ENCODE measurements at places on chromosomes 6 and 20.

DNA sequence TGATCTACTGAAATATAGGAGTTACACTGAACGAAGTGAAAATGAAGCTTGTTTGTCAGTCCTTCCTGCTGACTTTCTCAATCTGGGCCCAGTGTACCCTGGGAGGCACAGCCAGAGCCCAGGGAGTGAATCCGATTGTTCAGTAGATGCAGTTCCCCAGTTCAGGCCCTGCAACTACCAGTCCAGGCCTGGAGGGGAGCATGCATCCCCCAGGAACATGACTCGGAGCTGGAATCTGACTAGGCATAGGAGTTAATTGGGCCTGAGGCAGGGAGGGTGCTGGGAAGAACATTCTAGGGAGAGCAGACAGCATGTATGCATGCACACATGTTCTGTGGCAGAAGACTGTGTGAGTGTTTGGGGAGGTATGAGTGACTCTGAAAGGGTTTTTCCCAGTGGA, 42.1 kb downstream of the PHACTR3 start:
- no peak for DNase-seq

- DNase-seq: no peak
Measured at GRCh38 chr6:24950218-24950941, 14.6 kb upstream of the RIPOR2 start.

DNA sequence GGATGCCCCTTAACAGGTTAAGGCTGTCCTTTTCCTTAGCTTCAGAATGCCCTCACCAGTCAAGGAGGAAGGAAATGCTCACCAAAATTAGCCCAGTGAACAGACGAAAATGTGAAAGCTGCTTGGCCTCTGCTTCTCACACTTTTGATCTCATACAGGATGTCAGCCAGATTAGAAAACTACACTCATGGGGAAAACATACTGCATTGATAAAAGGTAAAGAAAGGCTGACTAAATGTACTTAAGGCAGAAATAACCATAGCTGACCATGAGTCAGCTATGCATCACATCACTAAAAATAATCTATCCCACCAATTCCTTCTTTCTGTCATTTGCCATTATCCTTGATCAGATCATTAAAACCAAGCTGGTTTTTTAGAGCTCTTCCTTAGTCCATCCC, 198.4 kb upstream of the TENT5A start:
- no peak for DNase-seq

DNA sequence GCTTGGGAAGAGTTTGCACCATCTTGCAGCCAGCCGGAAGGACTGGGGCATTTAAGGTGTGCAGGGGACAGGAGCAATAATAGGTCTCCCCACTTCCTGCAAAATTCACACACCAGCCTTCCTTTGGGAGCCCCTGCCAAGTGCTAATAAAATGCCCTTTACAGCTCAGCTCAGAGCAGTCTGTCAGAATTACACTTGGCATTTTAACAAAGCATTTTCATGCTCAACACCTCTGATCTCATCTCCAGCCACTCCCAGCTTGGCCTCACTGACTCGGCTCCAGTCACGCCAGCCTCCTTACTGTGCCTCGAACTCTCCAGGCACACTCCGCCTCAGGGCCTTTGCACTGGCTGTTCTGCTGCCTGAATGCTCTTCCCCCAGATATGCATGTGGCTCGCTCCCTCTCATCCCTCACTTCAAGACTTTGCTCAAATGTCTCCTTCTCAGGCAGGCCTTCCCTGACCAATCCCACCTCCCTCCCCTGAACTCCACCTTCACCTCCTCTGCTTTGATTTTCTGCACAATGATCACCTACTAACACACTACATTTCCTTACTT, 43.7 kb downstream of the GRM4 start:
- DNase-seq: no peak

- DNase-seq: no peak
Measured at GRCh38 chr6:166516251-166516884, 70.1 kb downstream of the RAMACL start.

GRCh38 chr20:33285861-33286495, 3.0 kb downstream of the BPIFB1 start:
- DNase-seq: no peak

- no peak for DNase-seq
Measured at GRCh38 chr6:119713903-119714302, 364.3 kb upstream of the MAN1A1 start.

- no peak for DNase-seq
Measured at GRCh38 chr6:1499777-1500176, 109.9 kb upstream of the FOXC1 start.

DNA sequence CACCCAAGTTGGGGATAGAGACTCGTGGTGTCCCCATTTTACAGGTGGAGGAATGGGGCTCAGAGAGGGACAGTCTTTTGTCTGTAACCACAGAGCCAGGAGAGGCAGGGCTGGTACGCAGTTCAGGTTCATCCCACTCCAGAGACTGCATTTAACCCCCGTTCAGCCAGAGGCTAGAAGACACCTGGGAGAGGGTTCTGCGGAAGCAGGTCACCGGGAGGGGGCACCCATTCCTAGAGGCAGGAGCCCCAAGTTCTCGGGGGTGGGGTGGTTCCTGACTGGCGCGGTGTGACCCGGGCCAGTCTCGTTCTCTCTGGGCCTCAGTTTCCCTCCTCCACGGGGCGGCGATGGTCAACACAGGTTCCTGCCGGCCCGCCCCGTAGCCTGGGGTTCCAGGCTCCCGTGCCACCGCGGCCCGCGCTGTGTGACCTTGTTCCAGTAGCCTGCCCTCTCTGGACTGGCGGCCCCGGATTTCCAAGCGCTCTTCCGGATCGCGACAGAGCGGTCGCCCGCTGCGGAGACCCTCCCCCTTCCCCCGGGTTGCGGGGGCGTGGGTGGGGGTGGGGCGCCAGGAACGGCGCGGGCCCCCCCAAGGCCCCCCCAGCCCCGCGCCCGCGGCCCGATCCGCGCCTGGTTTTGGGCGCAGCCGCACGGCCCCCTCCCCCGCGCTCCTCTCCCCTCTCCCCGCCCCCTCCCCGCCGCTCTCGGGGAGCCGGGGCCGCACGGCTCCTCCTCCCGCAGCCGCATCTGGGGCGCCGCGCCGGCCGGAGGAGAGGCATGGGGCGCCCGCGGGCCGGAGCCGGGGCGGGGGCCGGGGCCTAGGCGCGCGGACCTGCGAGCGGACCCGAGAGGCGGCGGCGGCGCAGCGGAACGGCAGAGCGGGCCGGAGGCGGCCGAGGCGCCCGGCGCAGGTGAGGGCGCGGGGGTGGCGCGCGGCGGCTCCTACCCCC, at the start of gene DLGAP4:
TSS of gene DLGAP4 (plus strand) at position 738 of the 950 bp plus-strand sequence. CDS start 125,379 bp downstream, outside the sequence.
- DNase-seq: no peak

GRCh38 chr6:56244089-56244488, 3.3 kb downstream of the COL21A1 start:
- DNase-seq: no peak

- DNase-seq: no peak
Measured at GRCh38 chr6:44535446-44535845, 147.9 kb downstream of the CDC5L start.

GRCh38 chr6:13953061-13953705, 28.4 kb downstream of the RNF182 start:
- no peak for DNase-seq

DNA sequence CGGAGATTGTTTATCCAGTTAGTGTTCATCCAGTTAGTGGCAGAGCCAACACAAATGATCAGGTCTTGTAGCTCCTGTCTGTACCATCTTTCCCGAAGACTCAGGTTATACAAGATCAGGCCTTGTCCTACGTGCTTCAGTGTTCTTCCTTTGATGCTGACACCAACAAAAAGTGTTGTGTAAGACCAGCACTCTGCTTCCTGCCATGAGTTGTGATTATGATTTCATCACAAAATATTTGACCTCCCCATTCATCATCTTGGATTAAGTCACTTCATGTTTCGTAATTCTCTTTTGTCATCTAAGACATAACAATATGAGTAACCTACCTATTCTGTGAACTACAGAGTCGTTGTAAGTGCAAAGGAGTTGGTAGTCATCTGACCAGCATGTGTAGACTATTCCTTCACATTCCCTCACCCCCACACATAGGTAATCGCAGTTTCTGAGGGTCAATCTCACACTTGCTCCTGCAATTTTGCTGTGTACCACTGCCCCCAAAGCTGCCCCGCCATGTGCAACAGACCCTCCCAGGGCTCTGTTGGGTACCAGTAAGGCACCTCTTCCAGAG, 135.6 kb upstream of the SLC22A23 start:
- DNase-seq: no peak

DNA sequence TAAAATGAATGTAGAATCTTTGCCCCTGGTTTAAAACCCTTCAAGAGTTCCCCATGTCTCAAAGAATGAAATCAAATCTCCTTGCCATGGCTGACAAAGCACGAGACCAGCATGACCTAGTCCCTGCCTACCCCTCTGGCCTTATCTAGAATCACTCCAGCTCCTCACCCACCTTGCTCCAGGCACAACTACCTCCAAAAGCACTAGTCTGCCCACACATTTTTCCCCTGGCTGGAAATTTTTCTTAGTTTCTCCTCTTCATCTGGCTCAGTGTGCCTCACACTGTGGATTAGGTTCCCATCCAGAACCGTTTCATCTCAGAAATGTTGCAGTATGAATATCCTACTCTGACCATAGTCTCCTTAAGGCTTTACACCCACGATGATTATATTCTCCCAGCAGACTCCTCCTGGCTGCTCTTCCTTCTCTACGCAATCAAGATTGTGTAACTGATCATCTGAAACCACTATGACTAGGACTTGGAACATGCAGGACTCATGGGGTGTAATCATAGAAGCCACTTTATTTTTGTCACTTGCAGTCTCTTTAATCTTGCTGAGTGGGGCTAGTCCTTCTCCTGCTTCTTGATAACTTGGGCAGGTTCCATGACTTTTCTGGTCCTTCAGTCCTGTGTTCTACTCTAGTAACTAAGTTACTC, 7.8 kb upstream of the MRS2 start:
- DNase-seq: no peak

DNA sequence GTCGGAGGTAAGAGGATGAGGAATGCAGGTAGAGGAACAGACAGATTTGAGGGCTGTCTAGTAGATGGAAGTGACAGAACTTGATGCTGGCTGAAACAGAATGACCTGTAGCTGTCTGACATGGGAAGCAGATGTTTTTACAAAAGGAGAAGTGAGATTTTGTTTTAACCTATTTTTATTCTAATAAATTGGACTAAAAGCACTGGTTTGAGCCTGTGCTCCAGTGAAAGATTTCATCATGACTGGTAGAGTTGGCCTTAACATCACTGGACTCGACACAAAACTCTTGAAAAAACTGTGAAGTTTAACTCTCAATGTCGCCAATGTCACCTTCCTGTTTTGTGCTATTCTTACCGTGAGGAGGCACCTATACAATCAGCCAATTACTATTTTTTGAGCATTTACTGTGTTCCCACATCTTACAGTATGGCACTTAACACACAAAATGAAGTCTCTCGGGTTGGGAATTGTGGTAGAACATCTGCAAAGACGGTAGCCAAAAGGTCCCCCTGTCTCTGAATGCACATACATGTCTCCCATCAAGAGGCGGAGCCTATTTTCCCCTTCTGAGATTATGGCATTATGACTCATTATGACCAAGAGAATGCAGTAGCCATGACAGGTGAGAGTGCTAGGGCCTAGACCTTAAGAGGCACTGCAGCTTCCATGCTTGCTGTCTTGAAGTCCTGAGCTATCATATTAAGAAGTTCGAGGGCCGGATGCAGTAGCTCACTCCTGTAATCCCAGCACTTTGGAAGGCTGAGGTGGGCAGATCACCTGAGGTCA, 93.2 kb downstream of the FOXF2 start:
- no peak for DNase-seq

DNA sequence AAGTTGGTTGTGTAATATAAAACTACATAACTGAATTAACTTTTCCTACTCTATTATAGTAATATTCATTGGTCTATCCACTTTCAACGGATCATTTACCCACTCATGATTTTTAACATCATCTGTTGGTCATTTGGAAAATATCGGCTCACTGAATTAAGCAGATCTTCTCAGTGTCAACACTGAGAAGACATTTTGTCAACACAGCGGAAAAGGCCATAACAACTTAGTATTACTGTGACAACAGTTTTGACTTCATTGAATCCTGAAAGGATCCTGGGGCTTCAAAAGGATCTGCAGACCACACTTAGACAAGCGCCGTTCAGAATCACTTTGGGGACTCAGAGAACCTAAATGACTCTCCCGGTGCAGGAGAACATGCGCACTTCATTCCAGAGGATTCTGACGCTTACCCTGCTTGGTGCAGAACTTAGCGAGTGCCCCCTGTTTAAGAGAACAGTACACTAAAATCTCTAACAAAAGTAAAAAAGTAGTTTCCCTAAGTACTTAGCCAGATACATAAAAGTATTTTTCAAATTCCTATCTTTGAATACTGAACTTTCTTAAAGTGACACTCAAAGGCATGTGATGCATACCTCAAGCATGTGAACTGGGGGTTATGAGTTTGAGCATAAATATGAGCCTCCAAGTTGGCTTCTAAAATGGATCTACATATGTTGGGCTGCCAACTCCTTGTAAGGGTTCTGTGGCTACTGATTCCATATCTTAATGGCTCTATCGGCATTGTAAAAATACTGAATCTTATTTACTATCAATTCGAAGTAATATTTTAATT, 4.0 kb downstream of the ZBTB2 start:
- no peak for DNase-seq

DNA sequence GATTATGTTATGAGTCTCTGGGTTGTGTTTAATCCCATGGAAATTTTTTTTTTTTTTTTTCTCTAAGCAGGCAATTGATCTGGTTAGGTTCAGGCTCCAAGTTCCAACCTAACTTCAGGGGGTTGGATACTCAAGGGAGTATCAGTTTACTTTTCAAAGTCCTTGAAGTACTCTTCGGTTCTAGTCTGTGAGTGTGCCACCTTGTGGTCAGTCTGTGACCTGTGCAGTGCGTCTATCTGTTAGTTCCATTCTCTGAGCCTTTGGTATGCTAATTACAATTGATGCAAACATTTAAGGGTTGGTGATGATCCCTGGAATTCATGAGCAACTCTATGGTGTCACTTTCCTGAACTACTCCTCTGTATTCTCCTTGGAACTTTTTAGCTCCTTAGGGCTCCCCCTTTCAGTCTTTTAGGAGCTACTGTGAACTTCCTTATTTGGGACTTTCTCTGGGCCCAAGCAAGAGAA, 342.0 kb downstream of the SOX4 start:
- DNase-seq: no peak

GRCh38 chr6:89269252-89269651, 45.8 kb downstream of the GABRR2 start:
- no peak for DNase-seq

DNA sequence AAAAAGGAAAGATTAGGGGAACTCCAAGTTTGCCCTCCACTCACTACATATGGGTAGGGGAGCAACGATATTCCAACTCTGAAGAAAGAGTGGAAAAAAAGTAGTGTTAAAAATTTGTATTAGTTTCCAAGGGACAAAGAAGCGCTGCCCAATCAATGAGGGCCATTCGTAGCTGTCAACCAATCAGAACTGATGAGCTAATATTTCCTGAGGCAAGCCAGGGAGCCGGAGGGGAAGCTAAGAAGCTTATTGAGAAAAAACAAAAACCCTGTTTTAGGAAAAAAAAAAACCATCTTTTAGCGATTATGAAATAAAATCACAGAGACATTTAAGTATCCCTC, 59.5 kb downstream of the TRIM38 start:
- DNase-seq: peak; percentile 74

GRCh38 chr6:29816030-29816429, 11.6 kb upstream of the HLA-G start:
- DNase-seq: no peak
